ENCODE measurements at places on chromosomes 3 and 15.

GRCh38 chr3:77319711-77320110 lies 279.8 kb downstream of the ROBO2 start:
- no peak for DNase-seq

DNA sequence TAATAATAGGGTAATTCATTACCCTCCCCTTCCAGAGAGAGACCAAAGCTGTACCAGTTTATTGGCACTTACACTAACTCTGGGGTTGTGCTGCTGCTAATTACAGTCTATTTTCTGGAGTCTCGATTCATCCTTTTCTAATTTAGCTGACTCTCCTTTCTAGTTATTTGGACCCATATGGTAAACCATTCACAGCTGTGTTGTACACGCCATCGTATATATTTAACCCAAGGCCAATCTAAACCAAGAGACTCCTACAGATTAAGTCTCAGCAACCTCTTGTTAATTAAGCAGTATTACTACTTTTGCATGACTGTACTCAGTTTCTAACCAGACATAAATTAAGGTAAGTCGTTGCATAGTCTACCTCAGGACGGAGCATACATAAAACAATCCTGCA lies 22.5 kb downstream of the ANXA2 start:
- DNase-seq: no peak

DNA sequence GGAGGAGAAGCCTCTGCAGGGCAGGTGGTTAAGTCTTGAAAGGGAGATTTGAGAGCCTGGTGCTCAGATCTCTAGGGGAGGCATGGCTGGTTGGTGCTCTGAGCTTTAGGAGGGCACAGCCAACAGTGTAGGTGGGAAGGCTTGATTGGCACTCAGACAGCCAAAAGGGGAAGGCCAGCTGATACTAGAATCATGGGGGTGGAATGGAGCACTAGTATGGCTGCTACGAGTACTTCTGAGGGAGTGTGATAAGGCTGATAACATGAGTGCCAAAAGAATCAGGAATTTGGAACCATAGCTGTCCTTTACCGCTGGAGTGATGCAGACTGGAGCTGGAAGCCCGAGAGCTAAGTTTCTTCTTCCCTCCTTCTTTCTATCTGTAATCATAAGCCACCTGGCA lies 184.6 kb upstream of the TBC1D5 start:
- no peak for DNase-seq

DNA sequence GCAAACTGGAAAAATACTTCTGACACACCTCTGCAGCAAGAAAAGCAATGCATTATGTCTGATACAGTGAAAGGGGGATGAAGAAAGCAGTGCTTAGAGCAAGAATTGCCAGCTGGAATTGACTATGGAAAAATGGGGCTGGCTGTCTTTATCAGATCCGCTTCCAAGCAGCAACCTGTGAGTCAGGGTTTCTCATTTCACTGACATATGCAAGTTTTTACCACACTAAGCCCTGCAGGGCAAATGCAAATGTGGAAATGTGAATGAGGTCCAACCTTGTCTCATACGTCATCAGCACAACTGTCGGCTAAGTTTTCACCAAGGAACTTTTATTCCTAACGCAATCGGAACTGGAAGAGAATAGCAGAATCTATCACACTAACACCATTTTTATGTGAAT lies 172.5 kb upstream of the GADL1 start:
- DNase-seq: no peak

GRCh38 chr3:115693868-115694267 lies 70.6 kb downstream of the GAP43 start:
- no peak for DNase-seq

DNA sequence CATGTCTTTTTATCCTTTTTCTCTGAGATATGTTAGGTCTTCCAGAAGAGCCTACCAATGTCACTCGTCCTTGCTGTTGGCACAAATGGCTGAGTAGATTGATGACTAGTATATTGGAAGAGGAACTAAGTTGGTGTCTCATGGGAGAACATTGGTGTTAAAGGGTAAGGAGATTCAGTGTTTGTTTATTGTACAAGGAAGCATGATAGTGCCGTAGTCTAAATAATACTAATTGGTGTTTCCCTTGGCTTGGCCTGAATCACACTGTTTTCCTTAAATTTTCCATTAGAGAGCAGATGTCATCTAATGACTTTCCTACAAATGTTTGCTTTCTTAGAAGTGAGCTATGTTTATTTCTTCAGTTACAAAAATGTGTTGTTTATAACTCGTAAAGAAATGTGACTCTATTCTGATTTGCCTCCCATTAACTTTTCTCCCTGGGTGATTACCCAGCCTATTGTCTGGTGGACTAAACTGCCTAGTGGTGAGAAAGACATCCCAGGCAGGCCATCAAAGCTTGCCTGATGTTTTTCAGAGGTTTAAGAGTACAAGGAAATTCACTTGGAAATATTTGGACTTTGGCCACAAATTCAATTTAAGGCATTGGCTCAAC lies 28.7 kb downstream of the ADAMTSL3 start:
- no peak for DNase-seq

- DNase-seq: no peak
These were observed 27.9 kb downstream of the PLCL2 start for GRCh38 chr3:16912400-16913263.

DNA sequence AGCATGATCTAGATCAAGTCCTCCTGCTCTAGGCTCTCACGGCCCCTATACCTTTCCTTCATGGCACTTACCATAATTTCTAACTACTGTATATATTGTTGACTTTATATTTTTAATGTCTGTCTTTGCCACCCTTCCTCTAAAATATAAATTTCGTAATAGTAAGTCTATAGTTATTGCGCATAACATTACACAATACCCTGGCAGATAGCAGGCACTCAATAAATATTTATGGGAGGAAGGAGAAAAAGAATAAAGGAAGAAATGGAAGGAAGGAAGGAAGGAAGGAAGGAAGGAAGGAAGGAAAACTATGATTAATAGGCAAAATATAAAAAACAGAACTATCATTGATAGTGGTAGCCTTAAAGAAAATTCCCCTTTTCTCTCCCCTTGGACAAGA lies 190.3 kb upstream of the LMCD1 start:
- DNase-seq: no peak

Data from activated CD4-positive, alpha-beta T cell treated with anti-CD3 and anti-CD28 coated beads, Interleukin-2, Interleukin-4, amounts not matched to agents 100 ng/mL and 50 ng/mL, durations not matched to agents 16 hours and 8 hours (primary cell).